Psoas muscle (tissue), 8 donors: ENCODE measurements at places on chromosomes 3 and 15. TPM values are rescaled to one million over a fixed set of nuclear protein-coding genes. Genes with fewer than 3 reads are reported as not detected.

DNA sequence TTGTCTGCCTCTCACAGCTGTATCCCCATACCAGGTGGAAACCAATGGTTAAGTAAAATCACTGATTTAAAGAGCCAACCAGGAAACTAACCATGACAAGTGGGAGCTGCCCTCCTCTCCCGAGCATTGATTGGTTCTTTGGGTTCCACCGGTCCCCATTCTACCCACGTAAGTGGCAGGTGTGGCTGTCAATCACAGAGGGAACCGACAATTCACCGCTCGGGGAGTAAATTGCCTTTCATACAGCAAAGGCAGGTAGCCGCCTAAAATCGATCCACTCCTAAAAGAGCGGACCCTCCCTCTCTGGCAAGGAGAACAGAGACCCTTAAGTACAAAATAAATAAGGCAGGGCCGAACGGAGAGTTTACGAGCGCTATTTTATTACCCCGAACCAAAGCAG lies 1.2 kb downstream of the ERC2 start:
- peak; percentile 46 for DNase-seq

- DNase-seq = no peak
Observed at GRCh38 chr15:51494411-51495314, 127.9 kb downstream of the DMXL2 start.

- no peak for DNase-seq
Observed at GRCh38 chr3:100463646-100464155, 28.7 kb upstream of the TMEM45A start.

Gene SEMA5B
- 0.08 TPM for total RNA-seq

Gene SPSB4
- 0.40 TPM for total RNA-seq

GRCh38 chr15:84750583-84751092 lies 2.2 kb downstream of the ZNF592 start:
- DNase-seq = no peak

Gene PDE12
- total RNA-seq = 11.8 TPM

DNA sequence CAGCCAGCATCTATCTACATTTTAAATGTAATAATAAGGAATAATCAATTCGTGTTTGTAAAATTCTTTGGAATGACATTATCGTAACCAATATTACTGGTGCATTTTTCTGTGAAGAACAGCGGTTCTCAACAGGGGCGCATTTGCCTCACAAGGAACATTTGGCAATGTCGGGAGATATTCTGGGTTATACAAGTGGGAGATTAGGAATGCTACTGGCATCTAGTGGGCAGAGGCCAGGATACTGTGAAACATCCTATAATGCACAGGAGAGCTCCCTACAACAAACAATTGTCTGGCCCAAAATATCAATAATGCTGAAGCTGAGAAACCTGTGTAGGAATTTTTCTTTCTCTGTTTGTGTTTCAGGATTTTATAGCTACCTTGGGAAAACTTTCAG lies 25.0 kb downstream of the ACP3 start:
- DNase-seq = no peak

DNA sequence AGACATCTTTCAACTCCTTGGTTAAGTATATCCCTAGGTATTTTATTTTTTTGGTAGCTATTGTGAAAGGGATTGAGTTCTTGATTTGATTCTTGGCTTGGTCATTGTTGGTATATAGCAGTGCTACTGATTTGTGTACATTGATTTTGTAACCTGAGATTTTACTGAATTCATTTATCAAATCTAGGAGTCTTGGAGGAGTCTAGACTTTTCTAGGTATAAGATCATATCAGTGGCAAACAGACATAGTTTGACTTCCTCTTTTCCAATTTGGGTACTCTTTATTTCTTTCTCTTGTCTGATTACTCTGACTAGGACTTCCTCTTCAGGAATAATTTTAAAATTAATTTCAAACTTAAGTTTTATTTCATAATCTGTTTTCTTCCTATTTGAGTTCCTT lies 125.2 kb downstream of the OCA2 start:
- DNase-seq = no peak

DNA sequence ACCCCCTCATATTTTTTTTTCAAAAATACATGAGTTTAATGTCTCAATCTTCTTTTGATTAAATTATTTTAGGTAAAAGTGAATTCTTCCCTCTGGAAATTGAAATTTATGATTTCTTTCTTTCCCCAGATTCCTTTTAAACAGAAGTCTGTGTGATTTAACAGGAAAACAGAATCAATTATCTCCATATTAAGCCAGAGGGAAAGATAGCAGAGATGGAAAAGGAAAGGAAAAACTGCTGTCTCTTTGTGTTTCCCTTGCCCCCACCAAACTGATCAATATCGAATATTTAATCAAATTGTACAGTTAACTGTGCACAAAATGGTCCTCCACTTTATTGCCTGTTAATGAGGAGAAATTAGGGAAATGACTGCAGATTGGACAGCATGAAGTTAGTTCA lies 203.5 kb upstream of the NECTIN3 start:
- DNase-seq = no peak

DNA sequence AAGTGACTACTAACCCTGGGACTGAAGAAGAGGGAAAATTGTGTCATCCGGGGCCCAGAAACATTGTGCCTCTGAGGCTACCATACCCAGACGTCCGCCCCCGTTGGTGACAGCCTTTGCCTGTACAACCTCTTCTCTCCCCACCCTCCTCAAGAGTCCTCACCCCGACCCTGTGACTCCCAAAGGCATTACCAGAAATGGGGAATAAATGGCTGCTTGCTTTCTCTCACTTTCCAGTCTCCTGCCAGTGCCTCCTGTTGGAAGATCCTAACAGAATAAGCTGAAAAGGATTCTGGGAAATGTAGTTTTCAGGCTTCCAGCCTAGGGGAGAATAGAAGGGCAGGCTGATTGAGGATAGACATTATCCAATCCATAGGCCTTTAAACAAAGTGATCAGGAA lies 30.8 kb upstream of the SLC25A36 start:
- no peak for DNase-seq

GRCh38 chr15:101001056-101001455 lies 81.9 kb downstream of the LRRK1 start:
- no peak for DNase-seq

Gene CSPG5
- 0.39 TPM for total RNA-seq

GRCh38 chr3:178823591-178824246 lies 247.9 kb downstream of the ZMAT3 start:
- no peak for DNase-seq

Gene BMF
- 5.9 TPM for total RNA-seq

GRCh38 chr3:33786565-33787327 lies 11.7 kb upstream of the PDCD6IP start:
- DNase-seq = no peak

Gene COL6A6
- total RNA-seq = 0.13 TPM

GRCh38 chr3:170485294-170485693 lies 66.6 kb downstream of the CLDN11 start:
- DNase-seq = no peak

Gene CCR5
- 0.52 TPM for total RNA-seq

DNA sequence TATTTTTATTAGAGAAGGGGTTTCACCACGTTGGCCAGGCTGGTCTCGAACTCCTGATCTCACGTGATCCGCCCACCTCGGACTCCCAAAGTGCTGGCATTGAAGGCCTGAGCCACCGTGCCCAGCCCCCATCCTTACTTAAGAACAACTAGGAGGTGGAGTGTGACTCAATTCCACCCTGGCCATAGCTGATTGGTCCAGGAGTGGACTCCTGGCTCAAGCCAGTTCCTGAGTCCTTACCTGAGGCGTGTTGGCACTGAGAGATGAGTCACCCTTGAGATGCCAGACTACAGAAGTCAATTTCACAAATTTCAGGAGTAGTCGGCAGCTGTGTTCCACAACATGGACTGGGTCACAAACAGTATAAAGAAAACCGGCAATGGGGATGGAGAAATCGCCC lies 124.2 kb downstream of the SHQ1 start:
- DNase-seq = no peak

Gene RPL15
- total RNA-seq = 1,021 TPM

GRCh38 chr3:47324278-47324865 lies 41.6 kb downstream of the KLHL18 start:
- no peak for DNase-seq

- no peak for DNase-seq
Observed at GRCh38 chr3:37814547-37814946, 47.1 kb upstream of the CTDSPL start.

- no peak for DNase-seq
Observed at GRCh38 chr15:78640527-78641101, 396 bp downstream of the CHRNB4 start.

DNA sequence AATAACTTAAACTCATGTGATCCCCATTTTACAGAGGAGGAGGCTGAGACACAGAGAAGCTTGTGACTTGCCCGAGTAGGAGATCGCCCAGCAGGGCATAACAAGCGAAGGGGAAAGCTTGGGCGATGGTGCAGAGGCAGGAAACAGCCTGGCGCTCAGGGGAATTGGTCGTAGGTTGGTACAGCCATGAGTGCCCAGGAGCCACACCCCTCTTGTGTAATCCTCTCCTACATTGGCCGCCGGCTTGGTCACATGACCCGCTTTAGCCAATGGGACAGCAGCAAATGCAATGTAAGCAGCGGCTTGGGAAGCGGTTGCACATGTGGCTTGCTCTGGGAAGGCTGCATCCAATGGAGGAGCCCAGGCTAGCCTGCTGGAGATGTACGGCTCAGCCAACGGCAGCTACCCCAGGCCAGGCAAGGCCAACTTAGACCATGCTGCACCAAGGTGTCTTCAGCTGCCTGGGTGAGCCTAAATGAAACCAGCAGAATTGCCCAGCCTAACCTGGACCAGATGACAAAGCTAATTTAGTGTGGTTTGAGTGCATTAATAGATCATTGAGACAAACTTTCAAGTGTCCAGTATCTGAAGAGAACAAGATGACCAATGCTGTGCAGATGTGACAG lies 50.3 kb upstream of the SLC6A6 start:
- no peak for DNase-seq

GRCh38 chr3:13717222-13717895 lies 162.5 kb downstream of the WNT7A start:
- DNase-seq = no peak

DNA sequence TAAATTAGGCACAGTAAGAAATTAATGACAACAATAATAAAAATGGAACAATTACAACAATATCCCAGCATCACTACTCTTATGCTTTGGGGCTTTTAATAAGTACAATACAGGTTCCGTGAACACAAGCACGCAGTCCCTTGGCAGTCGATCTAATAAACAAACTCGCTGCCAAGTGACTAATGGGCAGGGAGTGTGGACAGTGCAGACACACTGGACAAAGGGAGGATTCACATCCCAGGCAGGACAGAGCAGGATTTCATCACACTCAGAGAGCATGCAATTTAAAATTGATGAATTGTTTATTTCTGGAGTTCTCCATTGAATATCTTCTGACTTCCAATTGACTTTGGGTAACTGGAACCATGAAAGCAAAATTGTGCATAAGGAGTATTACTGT lies 524.1 kb upstream of the CFAP20DC start:
- DNase-seq = peak; percentile 24

- no peak for DNase-seq
Observed at GRCh38 chr3:82676356-82677026, 915.0 kb upstream of the GBE1 start.

DNA sequence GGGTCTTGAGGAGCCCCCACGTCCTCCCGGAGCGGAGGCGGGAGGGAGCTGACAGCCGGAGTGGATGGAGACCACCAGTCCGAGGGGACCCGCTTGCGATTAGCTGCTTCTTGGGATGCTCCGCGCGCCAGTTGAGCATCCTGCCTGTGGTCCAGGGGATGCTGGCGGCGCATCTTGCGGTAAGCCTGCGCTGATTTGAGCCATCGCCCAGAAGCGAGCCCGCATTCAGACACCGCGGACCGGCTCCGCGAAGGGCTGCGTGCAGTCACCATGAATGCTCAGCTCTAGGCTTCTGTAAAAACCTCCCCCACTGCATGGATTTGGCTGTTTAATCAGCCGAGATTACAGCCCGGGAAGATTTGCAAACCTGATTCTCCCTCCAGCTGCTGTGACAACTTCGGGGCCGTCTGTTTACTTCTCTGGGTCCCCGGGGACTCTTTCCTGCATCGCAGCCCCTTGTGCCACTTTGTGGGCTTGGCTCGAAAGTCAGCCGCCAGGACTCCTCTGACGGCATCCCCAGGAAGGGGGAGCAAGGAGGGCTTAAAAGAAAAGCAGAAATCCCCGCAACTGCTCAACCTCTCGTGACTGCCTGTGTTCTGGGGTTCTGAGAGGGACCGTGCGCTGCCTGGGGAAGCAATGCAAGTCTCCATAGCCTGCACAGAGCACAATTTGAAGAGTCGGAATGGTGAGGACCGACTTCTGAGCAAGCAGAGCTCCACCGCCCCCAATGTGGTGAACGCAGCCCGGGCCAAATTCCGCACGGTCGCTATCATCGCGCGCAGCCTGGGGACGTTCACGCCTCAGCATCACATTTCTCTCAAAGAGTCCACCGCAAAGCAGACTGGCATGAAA lies 171.1 kb downstream of the KCNAB1 start:
- DNase-seq = no peak

Gene CPEB1
- 1.6 TPM for total RNA-seq

- DNase-seq = peak; percentile 58
Observed at GRCh38 chr3:14550651-14551611, 10.8 kb upstream of the GRIP2 start.

- DNase-seq = no peak
Observed at GRCh38 chr3:148158210-148158609, 539.5 kb upstream of the AGTR1 start.

Gene CKMT1A
- not detected for total RNA-seq

DNA sequence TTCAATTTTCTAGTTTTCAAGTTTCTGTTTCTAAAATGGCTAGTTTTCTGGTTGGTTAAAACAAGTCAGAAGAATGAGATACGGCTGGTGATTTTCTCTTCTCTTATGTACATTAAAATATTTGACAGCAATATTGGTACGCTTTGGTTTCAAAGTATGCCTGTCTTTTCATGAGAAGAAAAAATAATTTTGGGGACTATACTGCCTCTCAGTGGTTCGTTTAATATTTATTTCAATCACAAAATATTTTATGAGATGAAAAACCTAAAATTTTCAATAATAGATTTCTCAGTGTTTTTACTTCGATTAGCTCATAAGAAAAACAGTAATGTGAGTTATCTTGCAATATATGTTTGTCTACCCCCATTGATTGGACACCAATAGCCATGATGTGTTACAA lies 72.8 kb upstream of the AADACL2 start:
- DNase-seq = no peak

Gene ARHGEF26
- total RNA-seq = 0.71 TPM

DNA sequence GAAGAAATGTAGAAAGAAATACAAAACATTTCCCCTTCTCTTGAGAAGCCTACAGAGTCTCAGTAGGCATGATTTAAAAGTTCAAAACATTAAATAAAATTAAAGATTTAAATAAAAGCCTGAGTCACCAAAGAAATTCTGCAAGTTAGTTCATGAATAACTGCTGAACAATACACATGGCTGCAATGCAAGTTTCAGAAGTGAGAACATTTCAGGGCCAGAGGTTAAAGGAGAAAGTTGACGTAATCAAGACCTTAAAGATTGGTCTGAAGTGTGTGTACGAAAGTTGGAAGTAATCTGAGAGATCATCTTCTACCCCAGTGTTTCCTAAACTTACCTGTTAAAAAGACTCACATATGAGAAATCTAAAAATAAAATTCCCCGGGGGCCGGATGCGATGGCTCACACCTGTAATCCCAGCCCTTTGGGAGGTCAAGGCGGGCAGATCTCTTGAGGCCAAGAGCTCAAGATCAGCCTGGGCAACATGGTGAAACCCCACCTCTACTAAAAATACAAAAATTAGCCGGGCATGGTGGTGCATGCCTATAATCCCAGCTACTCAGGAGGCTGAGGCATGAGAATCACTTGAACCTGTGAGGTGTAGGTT lies 108.7 kb upstream of the PHLDB2 start:
- no peak for DNase-seq

Gene IL12A
- total RNA-seq = 0.19 TPM
